ENCODE measurements at places on chromosomes 4 and X.

DNA sequence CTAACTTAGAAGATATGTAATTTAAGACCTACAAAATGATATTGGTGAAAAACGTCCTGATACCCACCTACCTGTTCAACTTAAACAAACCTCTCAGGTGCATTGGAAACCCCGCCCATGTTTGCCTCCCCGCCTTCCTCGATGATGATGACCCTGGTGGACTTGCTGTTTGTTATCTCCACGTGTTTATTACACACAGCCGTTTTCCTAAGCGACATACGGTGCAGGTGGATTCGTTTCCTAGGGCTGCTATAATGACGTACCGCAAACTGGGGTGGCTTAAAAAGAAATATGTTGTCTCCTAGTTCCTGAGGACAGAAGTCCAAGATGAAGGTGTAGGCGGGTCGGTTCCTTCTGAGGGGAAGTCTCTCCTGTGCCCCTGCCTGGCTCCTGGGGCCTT is 110.7 kb downstream of the GPR143 start:
- no peak for DNase-seq

DNA sequence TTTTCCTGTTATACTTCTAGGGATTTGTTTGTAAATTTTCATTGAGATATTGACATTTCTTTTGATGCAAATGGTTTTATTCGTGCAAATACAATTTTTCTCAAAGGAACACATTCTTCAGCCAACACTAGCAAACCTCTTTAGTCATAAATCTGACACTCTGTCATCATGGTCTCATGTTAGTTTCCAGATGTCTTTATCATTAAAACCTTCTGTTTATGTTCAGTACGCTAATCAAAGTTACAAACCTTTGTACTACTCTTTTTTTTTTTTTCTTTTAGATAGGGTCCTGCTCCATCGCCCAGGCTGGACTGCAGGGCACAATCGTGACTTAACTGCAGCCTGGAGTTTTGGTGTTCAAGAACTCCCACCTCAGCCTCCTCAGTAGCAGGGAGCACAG is 7.1 kb downstream of the SLC25A31 start:
- DNase-seq = no peak

GRCh38 chr4:83276299-83277040 is 8.1 kb downstream of the COQ2 start:
- DNase-seq = no peak

GRCh38 chrX:53354669-53355068 is 67.8 kb downstream of the SMC1A start:
- no peak for DNase-seq

GRCh38 chr4:54016504-54016903 is 47.9 kb downstream of the CHIC2 start:
- no peak for DNase-seq

DNA sequence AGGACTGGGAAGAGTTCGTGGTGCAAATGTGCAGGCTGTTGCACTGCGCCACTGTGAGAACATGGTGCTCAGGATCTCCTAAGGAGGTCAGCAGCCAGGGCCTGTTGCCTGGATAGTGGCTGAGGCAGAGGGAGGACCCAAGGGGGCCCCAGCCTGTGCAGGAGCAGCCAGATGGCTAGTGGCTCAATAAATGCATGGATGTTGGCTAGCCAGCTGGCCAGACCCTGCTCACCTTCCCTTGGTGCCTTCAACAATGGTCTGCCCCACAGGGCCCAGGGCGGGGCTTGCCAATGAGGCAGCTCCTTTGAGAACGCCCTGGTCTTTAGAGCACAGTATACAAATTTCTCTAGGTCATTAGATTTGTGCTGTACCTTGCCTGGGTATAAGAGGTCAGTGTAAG is 67.4 kb downstream of the TNIP2 start:
- DNase-seq = no peak

DNA sequence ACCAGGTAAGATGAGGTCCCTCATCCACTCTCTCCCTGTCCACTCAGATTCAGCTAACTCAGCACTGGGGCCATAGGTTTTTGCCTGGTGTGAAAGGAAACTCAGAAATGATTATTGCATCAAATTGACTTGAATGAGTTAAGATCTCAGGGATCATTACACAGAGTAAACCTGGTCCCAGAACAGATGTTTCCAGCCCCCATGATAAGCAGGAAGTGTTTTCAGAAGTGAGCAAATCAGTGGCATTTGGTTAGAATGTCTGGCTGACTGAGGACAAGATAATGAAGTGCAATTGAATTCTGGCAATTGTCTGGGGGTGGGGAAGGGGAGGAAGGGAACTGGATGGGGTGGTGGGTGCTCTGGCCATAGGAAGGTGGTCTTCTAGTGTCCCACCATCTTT is 108.0 kb downstream of the CHIC2 start:
- no peak for DNase-seq

DNA sequence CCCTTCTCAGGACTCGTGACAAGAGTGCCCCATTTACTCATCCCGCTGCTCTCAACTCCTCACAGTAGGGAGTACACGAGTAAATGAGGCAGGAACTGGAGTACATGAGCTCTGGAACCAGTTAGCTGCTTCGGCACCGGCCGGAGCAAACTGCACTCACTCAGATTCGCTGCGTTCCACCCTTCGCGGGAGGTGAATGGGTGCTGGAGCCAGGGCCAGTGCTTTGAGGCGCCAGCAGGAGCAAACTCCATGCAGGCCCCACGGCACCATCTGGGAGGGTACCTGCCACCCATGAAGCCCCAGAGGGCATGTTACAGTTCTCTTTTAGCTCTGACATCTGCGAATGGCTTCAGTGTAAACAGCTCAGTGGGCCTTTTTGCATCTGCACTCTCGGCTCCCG is 315.5 kb upstream of the GK2 start:
- no peak for DNase-seq

All from AG10803 (cell line).